ENCODE measurements at places on chromosomes 2 and 18.
A peak's percentile ranks its signal among the peaks of the same experiment; 100 is the strongest.

- no peak for DNase-seq
Observed at GRCh38 chr2:41791523-41791922, 256.3 kb upstream of the PKDCC start.

DNA sequence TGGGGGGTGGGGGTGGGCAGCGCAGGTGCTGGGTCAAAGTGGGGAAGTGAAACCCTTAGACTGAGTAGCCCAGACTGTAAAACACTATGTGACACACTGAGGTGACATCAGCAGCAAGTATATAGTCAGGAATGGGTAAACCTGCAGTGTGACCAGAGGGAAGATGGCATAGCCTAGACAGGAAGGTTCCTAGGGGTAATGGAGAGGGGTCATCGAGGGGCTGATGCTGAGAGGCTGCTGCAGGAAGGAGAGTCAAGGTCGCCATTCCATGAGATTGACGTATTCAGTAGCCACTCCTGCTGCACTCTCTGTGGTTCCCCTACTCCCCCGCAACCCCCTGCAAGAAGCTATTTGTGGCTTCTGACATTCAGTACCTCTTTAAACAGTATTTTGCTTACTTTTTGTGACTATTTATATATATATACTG lies 111.7 kb downstream of the CHST9 start:
- DNase-seq, result no peak

- peak; percentile 78 for DNase-seq
Observed at GRCh38 chr2:156565066-156565710, 129.0 kb downstream of the GPD2 start.

DNA sequence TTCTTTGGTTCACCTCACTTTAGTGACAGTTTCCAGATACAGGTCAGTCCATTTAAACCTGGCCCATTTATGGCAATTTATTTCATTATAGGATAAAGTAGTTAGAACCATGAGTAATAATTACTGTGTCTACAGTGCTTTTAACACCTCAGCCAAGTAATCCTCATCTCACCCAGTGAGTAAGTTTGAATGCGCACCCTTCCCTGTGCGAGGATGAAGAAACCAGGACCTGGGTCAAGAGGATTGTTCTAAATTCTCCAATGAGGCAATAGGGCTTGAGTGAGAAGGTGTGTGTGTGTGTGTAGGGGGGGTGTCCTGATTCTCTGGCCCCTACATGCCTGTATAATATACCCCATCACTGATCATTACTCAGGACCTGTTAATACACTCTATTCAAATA lies 854 bp upstream of the MYO1B start:
- no peak for DNase-seq

GRCh38 chr2:40281021-40281940 lies 170.6 kb downstream of the SLC8A1 start:
- peak; percentile 89 for DNase-seq

All from BJ (cell line).